ENCODE measurements at places on chromosomes 5 and 9.

DNA sequence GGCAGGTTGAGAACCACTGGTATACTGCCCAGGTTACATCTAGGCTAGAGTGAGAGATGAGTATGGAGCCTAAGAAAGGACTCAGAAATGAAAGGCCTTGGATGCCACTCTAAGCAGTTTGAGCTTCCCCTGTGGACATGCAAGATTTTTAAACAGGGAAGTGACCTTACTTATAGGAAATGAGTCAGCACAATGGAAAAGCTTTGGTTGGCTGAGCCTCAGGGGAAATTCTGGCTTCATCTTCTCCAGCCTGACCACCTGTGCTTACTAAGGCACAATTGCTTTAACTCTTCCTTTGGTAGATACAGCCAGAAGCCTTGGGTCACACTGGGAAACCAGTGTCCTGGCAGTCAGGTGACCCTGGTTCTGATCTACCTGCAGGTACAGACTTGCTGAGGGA lies 380.2 kb upstream of the ZNF462 start:
- no peak for DNase-seq

DNA sequence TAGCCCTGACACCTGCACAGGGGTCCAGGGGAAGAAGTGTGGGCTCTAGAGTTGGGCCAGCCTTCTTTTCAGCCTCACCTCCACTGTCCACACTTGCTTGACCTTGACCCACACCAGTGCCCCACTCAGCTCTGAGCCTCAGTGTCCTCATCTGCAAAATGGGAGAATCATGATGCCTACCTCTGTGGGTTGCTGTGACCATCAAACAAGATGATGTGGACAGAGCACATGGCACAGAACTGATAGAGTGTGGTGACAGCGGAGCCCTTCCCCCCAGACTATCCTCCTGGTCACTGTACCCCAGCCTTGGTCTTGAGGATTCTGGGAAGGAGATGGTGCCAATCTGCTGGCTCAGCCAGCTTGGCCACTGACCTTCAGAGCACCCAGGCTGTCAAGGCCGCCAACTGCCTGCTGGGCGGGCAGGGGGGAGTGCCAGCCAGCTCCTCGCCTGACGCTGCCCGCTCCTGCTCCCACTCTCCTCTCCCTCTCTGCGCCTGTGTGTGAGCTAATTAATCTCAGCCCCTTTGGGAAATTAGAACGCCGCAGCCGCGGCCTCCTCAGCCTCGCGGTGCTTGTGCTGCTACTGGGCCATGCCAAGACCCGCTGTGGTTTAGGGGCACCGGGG lies 16.7 kb downstream of the CXXC5 start:
- no peak for DNase-seq

DNA sequence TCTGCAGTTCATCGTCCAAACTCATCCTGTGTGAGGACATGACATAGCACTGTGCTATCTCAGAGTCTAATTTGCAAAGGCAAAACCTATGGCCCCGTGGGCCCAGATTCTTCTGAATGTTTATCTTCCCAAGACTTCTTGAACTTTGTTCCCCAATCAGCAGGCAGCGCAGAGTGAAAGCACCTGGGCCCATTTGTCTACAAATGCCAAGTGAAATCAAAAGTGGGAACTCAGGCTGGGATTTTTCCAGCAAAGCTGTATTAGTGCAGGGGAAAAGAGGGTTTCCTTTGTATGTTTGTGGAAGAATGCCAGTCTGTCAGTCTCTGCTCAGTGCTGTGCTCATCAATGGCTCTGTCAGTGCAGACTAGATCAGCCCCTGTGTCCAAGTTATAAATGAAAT lies 55.8 kb downstream of the FOXD1 start:
- no peak for DNase-seq

- no peak for DNase-seq
Measured at GRCh38 chr9:104094534-104095015, 466 bp downstream of the SMC2 start.

DNA sequence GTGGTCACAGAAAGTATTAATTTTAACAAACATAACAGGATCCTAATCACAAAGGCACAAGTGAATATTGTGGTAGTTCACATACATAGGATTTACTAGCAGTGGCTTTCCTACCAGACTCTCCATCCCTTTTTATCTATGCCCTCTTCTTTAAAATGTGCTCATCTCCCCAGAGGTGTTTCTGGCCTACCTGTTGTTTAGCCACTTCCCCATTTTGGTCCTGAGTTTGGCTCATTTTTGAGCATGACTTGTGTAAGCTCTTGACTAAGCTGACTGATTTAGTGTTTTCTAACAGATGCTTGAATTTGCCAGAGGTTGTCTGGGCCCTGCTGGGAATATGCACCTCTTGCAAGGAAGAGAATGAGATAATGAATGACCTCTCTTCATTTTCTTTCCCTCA lies 517.7 kb upstream of the CLINT1 start:
- DNase-seq = no peak

GRCh38 chr5:73417303-73418034 lies 31.1 kb downstream of the FOXD1 start:
- DNase-seq = no peak

GRCh38 chr9:115466756-115467155 lies 348.8 kb upstream of the TNC start:
- no peak for DNase-seq

- no peak for DNase-seq
Measured at GRCh38 chr5:13814301-13814700, 130.2 kb downstream of the DNAH5 start.

DNA sequence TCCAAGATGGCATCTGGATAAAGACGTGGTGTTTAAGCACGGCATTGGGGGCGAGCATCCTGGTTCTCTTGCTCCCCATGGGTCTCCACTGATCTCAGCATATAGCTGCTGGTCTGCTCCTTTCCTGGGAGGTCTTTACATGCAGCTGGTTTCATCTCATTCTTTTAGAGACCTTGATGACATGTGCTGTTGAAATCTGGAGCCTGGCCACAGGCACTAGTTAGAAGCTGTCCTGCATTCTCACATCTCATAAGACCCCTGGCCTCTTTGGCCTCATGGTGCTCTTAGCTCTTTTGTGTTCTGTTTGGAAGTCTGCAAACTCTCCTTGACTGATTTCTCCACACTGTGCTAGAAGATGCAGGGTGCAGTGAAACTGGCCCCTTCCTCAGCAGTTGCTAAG lies 113.0 kb downstream of the SMARCA2 start:
- no peak for DNase-seq

- no peak for DNase-seq
Measured at GRCh38 chr5:50292735-50293394, 148.2 kb downstream of the EMB start.

DNA sequence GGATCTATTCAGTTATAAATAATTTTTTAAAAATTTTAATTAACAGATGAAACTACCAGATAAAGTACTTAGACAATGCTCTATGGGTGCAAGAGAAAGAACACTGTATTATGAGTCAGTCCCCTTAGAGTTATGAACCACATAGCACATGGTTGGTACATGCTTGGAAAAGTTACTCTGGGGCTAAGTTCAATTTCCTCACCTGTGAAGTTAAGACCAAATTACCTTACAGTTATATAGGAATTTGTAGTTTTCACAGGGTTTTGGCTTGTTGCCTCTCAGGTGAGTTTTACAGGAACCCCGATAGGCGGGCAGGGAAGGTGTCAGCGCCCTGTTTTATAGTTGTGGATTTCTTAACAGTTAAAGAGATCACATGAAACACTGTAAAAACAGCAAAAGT lies 1.2 kb downstream of the PANK3 start:
- DNase-seq = no peak

- DNase-seq = no peak
Measured at GRCh38 chr5:16883806-16884205, 52.3 kb downstream of the MYO10 start.

- no peak for DNase-seq
Measured at GRCh38 chr5:33984671-33985124, at the start of gene SLC45A2. Gene SLC45A2, minus strand, starts transcription at chr5:33984693. Its CDS starts 110 bp downstream, at chr5:33984583.

- no peak for DNase-seq
Measured at GRCh38 chr9:128702949-128703615, 779 bp downstream of the PKN3 start.

GRCh38 chr9:136291306-136292025 lies 12.4 kb downstream of the CCDC187 start:
- DNase-seq = no peak

GRCh38 chr5:78509884-78510769 lies 138.4 kb downstream of the LHFPL2 start:
- no peak for DNase-seq

GRCh38 chr5:59423021-59423420 lies 470.5 kb downstream of the PDE4D start:
- no peak for DNase-seq

DNA sequence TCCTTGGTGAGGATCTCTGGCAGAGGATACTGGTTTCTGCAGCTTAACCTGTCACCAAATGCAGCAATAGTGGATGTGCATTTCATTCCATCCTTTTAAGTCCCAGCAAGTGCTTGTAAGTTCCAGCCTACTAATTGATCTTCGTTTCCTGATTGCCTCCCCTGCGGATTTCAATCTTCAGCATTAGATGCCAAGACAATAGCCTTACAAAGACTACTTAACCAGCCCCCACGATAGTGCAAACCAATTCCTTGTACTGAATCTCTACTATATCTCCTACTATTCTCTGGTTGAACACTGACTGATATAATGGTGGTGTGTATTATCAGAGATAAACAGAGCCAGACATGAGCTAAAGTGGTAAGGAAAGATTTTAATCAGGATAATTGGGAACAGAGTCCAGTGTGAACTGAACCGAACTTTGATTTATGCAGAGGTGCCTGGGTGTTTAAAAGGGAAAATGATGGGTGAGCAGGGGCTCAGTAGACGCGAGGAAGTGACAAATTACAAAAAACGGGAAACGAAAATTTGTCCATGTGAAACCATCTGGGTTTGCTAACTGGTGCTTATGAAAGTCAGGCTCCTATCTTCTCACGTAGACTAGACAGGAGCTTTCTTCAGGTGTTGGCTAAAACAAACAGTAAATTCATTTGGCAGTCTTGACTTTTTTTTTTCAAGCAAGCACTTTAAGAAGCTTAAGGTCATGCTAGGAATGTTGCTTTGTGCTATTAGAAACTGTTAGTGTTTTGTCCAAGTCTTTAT lies 106.9 kb upstream of the ST8SIA4 start:
- no peak for DNase-seq

- DNase-seq = no peak
Measured at GRCh38 chr9:14272927-14273528, 40.9 kb downstream of the NFIB start.

GRCh38 chr9:124267271-124267807 lies 9.6 kb downstream of the NEK6 start:
- no peak for DNase-seq

GRCh38 chr5:57665146-57665936 lies 182.7 kb upstream of the ACTBL2 start:
- no peak for DNase-seq

GRCh38 chr5:178068293-178068692 lies 45.0 kb upstream of the N4BP3 start:
- DNase-seq = no peak

DNA sequence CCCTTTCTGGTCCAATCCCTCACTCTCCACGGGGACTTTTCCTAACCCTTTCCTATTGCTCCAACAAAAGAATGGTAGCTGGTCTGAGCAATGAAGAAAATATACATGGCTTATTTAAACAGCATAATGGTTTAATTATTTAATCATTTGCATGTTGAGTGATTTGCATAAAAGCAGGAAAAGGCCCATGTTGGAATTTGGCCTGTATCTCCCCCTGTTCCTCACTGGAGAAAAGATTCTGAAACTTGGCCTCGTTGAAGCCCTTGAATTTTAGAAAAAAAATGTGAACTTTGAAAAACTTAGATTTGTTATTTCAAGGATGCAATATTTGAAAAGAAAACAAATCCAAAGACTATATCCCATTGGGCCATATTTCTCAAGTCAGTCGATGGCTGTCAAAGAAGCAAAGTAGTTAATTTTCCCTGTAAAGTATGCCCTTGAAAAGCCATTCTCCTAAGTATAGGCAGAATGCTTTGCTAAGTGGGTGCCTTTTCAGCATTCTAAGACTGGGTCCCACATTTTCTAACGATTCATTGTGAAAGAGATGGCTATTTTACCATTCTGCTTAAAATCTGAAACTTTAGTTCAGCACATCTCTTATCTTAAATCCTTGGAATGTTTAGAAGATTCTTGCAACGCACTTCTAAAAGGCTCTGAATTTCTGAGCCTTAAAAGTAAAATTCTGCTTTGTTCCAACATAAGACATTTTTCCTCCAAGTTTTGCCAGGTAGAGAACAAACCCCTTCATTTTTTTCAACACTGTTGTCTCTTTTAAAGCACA lies 428.8 kb downstream of the ARHGEF28 start:
- no peak for DNase-seq

DNA sequence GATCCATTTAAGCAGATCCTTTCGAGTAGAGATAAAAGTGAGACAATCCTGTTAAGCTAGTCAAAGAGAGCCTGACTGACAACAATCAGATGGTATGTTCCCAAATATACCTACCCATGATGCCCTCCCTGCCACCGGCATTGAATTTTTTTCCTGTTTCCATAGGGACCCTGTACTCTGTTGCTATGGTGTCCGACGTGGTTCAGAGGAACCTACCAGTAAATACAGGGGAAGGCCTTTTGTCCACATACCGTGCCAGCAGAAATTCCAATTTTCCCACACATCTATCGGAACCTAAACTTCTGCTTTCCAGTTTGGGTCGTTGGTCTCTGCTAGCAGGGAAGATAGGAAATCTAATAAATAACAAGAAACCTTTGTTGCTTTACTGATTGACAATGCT lies 64.7 kb downstream of the MEGF10 start:
- DNase-seq = no peak

DNA sequence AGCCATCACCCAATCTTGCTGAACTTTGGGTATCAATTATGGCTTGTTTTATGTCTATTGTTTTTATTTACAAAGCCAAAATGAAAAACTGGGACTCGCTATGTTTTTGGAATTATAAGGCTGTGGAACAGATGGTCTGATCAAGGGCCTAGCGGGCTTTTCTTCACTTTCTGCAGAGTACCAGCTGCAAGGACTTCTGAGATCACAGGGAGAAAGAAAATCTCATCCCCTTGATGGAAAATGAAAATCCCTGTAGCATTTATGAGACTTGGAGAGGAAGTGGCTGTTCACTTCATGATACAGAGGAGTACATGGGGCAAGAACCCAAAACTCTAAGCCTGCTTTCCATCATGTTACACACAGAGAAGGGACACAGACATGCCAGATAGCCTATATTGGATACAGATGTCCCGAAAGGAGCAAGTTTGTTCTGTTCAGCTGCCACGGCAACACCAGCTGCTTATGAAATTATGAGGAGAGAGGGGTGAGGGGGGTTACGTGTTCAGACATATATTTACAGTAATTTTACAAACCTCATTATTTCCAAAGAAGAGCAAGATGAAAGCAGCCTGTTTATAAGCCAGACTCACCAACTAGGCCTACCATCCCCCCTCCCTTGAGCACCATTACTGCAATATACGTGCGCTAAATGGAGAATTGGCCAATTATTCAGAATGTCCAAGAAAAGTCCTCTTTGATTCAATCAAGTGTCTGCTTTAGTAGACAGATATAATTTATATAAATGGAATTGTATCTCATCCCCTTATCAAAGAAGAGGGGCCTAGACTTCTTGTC lies 220.0 kb downstream of the MARCHF11 start:
- DNase-seq = no peak

DNA sequence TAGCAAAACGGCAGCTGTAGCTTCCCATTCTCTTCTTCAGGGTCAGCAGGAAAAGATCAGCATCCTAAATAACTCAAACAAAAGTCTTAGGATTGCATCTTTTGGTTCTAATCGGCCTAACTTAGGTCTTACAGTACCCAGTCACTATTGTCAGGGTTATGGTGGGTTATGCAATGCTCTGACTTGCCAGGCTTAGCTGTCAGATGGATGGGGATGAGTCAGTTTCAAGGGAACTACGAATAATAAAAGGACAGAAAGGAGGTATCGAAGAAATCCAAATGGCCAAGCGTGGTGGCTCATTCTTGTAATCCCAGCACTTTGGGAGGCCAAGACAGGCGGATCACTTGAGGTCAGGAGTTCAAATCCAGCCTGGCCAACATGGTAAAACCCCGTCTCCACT lies 46.5 kb downstream of the PPP1R2B start:
- DNase-seq = no peak
